ENCODE measurements at places on chromosomes 2 and 18.

DNA sequence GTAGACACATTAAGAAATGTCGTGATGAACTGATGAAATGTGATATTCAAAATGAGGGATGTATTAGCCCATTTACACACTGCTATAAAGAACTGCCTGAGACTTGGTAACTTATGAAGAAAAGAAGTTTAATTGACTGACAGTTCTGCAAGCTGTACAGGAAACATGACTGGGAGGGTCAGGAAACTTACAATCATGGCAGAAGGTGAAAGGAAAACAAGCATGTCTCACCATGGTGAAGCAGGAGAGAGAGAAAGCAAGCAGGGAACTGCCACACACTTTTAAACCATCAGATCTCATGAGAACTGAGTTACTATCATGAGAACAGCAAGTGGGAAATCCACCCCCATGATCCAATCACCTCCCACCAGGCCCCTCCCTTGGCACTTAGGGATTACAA, 1010.8 kb upstream of the CELF4 start:
- no peak for DNase-seq

DNA sequence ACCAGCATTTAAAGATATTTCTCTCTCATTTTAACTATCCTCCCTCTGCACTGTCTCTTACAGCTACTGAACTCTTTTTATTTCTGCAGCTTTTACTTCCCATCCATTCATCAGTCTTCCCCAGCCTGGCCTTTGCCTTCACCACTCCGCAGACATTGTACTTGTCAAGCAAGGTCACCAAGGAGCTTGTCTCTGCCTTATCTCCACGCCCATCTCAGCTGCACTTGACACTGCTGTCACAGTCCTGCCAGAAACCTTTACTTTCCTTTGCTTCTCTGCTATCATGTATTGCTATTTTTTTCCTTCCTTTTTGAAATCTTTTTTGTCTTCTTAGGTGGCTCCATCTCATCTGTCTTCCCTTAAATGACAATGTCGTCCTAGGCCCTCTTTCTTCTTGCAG, 147.0 kb downstream of the VWC2L start:
- DNase-seq, result no peak

- no peak for DNase-seq
Measured at GRCh38 chr2:107927034-107927534, 59.2 kb upstream of the SLC5A7 start.

- no peak for DNase-seq
Measured at GRCh38 chr18:55470826-55471225, 117.2 kb downstream of the TCF4 start.

DNA sequence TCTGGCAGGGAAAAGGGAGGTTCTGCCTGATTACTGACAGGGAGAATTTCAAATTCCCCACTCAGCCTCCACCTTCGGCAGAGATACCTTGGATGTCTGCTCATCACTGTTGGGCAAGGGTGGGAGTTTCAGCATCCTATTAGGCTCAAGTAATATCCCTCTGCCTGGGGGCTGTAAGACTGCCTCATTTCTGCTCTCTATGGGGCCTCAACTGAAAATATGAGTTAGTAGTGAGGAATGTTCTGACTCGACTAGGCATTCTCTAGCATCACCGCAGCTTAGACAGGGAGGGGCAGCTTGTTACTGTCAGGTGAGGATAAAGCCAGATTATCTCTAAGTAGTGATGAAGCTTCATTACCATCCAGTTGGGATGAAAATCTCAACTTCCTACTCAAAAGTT, 87.7 kb upstream of the LRP1B start:
- no peak for DNase-seq

DNA sequence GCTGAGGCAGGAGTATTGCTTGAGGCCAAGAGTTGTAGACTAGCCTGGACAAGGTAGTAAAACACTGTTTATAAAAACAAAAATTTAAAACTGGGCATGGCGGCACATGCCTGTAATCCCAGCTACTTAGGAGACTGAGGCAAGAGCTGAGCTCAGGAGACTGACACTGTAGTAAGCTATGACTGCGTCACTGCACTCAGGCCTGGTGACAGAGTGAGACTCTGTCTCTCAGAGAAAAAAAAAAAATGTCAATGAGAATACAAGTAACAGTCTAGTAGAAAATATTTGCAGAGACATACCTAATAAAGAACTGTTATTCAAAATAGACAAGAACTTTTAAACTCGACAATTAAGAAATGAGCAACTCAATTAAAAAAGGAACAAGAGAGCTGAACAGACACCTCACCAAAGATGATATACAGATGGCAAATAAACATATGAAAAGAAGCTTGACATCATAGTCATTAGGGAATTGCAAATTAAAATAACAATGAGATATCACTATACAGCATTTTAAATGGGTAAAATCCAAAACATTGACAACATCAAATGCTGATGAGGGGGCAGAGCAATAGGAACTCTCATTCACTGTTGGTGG, 624.3 kb upstream of the ZEB2 start:
- DNase-seq, result no peak

GRCh38 chr18:63903851-63904570, 3.7 kb upstream of the SERPINB10 start:
- DNase-seq, result no peak

DNA sequence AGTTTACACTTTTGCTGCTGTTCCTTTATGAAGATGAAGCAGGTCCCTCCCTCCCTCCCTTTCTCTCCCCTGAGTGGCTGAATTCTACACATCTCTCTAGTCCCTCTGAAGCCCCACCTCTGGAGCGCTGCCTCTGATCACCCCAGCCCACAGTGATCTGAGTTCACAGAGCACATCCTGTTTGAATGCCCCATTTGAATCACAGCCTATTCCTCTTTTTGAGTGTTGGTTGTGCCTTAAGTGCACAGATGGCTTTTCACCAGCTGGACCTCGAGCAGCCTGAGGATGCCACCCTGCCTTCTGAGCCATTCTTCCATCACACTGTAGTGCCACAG, 87.1 kb downstream of the ITGB1BP1 start:
- no peak for DNase-seq

DNA sequence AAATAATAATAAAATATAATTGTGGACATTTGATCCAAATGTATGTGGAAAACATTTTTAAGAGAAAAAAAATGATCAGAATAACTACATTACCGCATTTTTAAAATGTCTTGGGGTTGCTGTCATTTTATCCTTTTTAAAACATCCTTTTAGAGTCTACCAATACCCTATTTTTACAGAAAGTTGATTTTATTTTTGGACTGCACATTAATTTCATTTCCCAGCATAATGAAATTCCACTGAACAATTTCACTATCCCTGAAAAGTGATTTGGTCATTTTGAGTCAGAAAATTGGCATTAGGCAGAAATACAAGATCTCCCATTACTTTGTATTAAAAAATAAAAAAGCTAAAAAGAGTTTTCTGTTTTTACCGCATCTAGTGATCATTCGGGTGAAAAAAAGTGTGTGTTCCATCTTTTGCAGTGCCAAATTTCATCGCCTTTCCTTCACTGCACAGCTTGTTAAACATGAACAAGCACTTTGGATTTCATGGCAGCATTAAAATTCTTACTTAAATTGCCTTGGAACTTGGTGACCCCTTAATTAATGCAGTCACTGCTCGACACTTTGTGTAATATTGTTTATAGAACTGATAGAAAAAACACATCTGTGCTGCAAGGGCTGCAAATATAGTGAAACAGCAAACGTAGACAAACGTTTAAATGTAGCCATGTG, 611.7 kb downstream of the TSN start:
- no peak for DNase-seq

- no peak for DNase-seq
Measured at GRCh38 chr2:70990216-70990615, 4.5 kb downstream of the TEX261 start.

GRCh38 chr2:218292048-218293014, at the start of gene TMBIM1:
Gene TMBIM1, minus strand, starts transcription at chr2:218292503. Its CDS starts 10,362 bp downstream, at chr2:218282141.
- DNase-seq, result peak; percentile 69

- no peak for DNase-seq
Measured at GRCh38 chr2:221831051-221831450, 258.9 kb upstream of the EPHA4 start.

- no peak for DNase-seq
Measured at GRCh38 chr2:222842491-222843174, 18.2 kb upstream of the ACSL3 start.

DNA sequence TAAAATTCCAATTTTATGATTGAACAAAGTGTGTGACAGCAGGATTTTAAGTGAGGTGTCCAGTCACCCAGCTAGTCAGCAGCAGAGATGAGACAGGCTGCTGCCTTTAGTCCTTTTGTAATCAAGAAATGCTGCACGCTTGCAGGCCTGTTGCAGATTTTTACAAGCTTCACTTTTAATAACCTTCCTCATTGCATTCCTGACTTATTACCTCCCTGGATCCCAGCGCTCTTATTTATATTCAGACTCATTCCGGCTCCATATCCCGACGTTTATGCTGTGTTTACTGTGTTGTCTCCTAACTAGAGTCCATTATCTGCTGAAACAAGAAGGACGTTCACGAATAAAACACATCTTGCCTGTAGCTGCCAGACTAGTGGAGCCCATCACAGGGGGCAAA, 442.5 kb upstream of the KLHL29 start:
- DNase-seq, result no peak

- DNase-seq, result no peak
Measured at GRCh38 chr2:49224426-49225010, 70.2 kb upstream of the FSHR start.

DNA sequence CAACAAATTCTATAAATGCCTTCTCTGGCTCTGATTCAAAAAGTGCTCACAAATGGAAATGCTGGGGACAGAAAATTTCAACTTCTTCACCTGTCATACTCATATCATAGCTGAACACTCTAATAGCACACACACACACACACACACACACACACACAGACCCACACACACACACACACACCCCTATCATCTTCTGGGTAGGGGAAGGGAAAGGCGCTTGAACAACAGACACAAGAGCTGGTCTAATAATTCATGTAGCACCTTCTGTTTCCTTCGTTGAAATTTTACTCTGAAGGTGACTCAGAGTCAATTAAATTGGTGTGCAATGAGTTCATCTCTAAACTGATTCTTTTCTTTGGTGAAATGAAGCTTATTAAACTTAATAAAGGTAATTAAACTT, 32.9 kb downstream of the CD28 start:
- no peak for DNase-seq

DNA sequence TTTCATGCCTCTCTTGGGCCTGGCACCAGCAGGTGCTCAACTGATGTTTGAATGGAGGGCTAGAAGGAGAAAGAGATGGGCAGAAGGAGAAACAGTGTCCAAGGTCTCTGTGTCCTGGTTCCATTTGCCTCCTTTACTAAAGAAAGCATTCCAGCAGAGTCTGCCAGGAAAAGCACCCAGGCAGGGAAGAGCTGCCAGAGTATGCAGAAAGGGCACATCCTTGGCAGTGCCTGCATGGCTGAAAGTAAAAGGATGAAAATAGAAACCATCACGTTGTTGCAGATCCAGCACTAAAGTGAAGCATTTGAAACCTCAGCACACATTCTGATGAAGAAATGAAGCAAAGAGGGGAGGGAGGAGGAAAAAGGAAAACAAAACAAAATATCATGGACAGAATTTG, 142.2 kb downstream of the ESCO1 start:
- no peak for DNase-seq

- DNase-seq, result no peak
Measured at GRCh38 chr18:66826211-66826610, 222.3 kb upstream of the CDH19 start.

GRCh38 chr18:9022397-9023155, 79.9 kb upstream of the NDUFV2 start:
- DNase-seq, result no peak

DNA sequence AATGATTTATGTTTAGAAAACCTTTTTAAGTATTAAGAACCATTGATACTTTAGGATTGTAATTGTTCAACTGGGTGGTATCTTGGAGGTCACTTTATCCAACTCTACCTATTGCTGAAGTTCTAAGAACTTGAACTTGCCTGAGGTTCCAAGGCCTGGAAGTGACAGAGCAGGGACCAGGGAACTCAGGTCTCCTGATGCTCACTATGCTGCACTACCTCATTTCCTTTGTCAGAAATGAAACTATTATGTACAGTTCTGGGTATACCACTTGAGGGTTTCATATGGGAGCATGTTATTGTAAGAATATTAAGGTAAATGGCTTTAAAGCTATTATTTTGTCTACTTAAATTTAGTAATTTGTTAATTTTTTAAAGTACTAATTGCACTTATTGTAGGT, 3.0 kb downstream of the MBD5 start:
- no peak for DNase-seq

GRCh38 chr2:61157371-61158003, 4.5 kb upstream of the C2orf74 start:
- DNase-seq, result no peak

DNA sequence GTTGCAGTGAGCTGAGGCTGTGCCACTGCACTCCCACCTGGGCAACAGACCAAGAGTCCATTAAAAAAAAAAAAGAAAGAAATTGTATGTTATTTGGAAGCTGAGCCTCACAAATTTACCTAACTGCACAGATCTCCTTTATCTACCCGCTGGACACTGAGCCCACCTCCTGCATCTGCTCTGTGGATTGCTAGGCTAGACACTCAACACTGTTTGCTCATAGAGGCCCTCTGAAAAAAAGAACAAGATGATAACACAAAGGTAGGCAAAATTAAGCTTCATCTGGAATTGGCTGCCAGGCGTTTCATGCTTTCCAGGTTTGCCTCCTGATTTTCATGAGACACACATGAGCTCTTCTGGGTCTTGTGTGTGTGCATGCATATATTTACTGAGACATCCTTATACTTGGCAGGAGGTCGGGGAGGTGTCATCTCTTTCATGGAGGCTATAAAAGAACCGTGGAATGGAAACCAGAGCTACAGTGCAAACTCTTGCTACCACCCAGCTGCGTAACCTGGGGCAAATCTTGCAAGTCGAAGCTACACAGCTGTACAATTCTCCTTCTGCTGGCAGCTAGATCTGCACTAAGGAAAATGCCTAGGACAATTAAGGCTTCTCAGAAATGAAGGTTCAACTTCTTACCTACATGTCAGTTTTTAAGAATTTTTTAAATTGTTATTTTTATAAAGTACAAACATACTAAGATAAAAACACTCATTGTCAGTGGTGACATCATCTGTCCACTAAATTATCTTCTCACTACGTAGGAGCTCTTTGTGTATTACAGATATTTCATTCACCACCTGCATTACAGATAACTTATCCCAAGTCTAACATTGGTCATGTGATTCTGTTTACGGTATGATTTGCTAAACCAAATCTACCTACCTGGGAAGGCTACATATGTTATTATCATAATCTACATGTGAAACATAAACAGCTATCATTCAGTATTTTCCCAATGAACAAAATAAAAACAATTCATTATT, 63.1 kb downstream of the CABYR start:
- no peak for DNase-seq

- DNase-seq, result no peak
Measured at GRCh38 chr2:168174756-168175155, 72.6 kb downstream of the STK39 start.

DNA sequence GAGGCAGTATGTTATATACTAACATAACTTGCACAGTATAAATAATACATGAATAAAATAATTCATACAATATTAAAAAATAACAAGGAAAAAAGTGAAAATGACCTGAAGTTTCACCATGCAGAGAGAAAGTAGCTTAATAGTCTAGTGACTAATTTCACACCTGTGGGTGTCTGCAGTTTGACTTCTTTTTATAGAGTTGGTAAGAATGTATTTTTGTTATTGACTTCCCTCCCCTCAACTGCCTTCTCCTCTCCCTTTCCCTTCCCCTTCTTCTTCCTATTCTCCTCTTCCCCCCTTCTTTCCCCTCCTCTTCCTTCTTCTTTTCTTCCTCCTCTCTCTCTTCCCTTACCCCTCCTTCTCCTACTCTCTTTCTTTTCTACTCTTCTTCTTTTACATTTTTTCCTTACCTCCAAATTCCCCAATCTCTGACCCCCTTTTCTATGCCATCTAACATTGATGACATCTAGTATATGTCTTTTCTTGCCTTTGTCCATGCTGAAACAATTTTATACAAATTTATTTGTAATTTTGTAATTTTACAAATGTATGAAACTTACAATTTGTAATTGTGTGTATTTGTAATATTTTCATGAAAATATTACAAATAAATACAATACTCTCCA, 3.1 kb downstream of the DNAH6 start:
- no peak for DNase-seq

All from CMK (cell line).